ENCODE measurements at places on chromosomes 4 and X. TPM values are rescaled to one million over a fixed set of nuclear protein-coding genes. Genes with fewer than 3 reads are reported as not detected.

Gene PLAC1
- not detected for total RNA-seq

DNA sequence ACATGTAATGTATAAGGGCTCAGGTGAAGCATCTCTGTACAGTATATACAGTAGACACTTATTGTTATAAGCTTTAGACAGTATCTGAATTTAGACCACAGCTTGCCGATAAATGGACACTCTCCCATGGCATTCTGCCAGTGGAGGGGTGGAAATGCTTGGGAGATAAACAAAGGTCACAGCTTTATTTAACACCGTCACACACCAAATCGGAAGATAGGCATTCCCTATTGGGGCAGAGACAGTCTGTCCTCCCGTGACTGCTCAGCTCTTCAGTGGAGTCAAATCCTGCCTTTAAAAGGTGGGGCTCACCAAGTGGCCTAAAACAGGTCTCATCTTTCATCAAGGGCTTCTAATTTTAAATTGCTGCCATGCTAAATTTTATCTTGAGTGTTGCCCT is 178.8 kb downstream of the CAMK2D start:
- no peak for DNase-seq

DNA sequence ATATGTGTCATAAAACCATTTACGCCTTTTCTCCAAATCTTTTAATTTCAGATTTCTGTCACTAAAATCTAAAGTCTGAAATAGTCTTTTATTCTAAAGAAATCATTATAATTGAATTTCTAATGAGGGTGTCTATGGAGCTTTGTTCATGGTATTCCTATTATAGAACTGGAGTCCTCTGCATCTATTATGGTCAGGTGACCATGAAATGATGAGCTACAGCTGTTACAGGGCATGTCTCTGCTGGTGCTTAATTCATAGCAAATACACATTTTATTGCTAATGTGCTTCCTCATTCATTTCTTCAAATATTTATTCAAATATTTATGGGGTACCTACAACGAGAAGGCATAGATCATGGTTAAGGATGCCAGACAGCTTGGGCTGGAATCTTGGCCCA is 126.1 kb downstream of the NAA11 start:
- DNase-seq: no peak

DNA sequence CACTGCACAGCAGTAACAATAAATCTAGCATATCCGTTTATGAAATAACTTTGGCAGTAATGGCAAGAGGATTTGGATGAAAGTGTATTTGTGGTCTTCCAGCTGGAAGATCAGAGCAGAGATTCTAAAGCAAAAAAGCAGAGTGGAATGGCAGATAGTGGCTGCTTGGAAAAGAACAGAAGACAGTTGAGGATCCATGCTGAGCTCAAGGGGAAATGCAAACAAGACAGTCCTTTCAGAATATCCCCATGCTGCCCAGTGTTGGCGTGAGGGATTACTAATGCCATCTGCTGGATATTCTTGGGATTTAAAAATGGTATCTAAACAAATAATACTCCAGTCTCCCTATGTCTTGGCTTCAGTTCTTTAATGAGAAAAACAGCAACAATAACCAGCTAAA is 629.1 kb upstream of the ATOH1 start:
- no peak for DNase-seq

DNA sequence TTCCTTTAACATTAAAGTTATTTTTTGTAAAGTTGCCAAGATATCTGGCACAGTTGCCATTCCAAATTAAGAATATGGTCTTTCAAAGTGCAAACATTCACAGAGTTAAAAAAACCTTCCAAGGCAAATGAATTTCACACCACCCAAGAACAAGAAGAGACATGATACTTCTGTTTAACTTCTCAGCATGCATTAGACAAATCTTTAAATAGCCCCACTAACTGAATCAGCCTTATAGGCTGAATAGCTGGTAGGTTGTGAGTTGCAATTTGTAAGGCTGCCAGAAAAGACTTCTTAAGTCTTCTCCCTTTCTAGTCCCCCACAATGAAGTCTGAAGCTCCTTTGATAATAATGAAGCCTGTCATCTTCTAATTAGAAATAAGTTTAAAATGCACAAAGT is 95.6 kb downstream of the MAPK10 start:
- no peak for DNase-seq

Gene GYG2
- 29.6 TPM for total RNA-seq

Gene PPP2R3B
- total RNA-seq: 12.0 TPM

GRCh38 chr4:17370818-17371217 is 141.1 kb downstream of the QDPR start:
- no peak for DNase-seq

Measured in omental fat pad (tissue), 4 donors.